ENCODE measurements at places on chromosomes 1 and 21.

- no peak for DNase-seq
Measured at GRCh38 chr1:39645411-39646043, 6.1 kb upstream of the HEYL start.

DNA sequence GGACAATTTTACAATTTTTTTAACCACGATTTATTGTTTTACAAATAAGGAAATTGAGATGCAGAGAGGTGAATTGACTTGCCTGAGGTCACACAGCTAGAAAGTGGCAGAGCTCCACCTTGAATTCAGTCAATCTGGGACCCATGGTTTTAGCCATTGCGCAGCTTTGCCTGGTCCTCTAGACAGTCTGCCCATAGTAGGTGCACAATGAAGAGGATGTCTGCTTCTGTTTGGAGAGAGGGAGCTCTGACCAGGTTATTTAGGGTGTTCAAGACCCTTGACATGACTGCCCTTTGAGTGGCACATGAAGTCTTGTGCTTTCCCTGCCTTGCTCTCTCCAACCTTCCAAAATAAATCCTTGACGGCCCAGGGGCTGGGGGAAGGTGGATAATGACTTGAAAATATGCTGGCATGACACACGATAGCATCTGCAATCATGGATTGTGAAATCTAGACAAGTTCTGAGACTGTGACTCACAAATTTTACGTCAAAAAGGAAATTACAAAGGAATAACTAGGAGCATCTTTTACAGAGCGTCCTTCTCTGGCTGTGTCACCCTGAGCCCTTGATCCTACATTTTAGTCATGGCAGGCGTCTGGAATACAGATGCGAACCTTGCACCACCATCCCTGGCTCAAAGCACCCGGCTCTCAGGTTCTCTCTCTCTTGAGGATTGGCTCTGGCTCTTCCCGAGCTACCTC is 26.2 kb upstream of the ID3 start:
- no peak for DNase-seq

- DNase-seq = no peak
Measured at GRCh38 chr1:42680921-42681683, 1.1 kb upstream of the YBX1 start.

- DNase-seq = no peak
Measured at GRCh38 chr1:40389322-40389803, 15.8 kb downstream of the SMAP2 start.

DNA sequence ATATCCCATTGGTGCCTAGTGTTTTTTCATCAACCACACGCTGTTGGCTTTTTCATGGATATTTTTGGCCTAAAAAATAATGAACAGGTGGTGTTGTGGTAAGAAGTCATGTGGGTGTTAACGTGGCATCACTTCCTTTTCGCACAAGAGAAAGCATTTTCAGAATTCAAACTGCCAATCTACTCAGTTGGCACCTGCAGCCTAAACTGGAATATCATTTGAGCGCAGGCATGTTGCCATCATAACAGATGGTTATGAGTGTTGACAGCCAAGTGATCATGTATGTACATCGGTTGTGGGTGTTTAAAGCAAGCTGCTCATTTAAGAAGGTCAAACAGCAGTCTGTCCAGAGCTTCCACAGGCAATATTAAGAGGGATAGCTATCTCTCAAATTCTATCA is 1963.0 kb downstream of the NCAM2 start:
- DNase-seq = no peak

GRCh38 chr1:229757226-229757625 is 131.2 kb downstream of the URB2 start:
- no peak for DNase-seq

- no peak for DNase-seq
Measured at GRCh38 chr1:218323568-218324225, 21.4 kb upstream of the TGFB2 start.

DNA sequence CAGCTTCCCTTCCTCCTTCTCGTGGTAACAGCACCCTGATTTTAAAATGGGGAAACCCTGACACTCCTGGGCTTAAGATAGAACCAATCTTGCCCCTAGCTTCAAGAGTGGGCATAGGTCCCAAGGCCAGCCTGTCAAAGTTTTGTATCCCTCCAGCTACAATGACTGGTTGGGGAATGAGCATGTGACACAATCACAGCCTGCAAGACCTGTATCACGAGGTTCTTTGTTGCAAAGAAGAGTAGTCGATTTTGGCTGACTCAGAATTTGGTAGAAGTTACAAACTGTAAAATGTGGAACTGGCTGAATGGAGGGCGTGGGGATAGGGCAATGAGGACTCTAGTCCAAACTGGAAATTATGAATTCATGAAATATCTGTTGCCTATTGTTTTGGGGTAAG is 18.7 kb downstream of the CTSK start:
- no peak for DNase-seq

DNA sequence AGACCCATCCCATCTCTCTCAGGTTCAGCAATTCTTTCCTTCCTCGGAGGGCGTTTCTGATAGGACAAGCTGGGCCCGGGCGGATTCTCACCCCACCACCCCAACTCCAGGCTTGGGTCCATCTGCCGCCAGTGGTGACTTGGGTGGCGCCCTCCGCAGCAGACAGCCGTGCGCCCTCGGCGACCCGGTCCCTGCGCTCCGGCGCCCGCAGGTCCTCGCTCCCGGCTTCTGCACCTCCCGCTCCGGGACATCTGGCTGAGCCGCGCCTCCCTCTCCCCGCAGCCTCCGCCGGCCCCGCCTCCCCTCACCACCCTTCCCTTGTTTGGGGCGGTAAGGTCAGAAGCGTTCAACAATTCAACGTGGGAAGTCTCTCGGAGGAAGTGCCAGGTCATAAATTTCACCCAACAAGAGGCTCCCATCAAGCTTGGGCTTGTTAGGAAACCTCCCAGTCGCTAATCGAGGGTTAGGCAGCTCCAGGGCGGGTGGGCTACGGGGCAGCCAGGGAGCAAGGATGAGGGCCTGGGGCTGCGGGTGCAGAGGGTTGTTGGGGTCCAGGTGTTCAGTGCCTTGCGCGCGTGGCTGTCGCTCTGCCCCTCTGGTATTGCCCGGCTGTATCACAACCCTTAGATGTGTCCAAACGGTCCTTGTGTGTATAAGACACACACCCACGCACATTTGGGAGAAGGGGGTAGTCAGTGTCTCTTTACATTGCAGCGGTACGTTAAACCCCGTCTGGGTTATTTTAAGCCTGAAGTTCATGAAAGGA is 39.8 kb downstream of the OLIG1 start:
- DNase-seq = no peak

DNA sequence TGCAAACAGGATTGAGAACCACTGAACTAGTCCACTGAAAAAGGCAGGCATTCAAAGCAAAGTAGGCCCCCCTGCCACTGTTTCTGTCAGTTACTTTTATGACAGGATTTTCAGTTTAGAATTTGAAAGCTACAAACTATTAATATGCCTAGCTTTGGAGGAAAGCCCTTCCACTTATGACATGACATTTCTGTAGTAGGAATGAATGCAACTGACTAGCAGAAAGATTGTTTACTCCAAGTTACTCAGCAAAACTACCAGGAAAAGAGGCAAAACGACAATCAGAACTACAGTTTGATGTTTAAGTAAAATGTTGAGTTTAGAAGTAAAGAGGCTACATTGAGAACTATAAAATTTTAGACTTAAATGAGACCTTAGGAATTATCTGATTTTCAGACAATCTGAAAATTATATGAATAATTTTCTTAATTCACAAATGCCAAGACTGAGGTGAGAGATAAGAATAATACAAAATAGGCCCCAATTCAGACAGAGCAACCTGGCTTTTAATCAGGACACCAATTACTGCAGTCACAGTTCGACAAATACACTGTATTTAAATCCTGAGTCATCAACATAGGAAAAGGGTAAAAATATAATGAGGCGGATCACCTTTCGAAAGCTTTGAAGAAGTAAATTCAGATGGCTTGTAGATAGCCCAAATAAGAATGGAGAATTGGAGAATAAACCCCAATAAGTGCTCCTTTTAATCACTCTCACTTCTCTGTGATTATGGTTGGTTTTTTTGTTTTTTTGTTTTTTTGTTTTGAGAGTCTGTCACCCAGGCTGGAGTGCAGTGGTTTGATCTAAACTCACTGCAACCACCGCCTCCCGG is 2.2 kb downstream of the PRKAB2 start:
- DNase-seq = no peak

- DNase-seq = no peak
Measured at GRCh38 chr1:223176437-223176836, 33.4 kb upstream of the TLR5 start.
